Kidney (tissue), 22 donors: ENCODE measurements at places on chromosomes 7 and 10.

DNA sequence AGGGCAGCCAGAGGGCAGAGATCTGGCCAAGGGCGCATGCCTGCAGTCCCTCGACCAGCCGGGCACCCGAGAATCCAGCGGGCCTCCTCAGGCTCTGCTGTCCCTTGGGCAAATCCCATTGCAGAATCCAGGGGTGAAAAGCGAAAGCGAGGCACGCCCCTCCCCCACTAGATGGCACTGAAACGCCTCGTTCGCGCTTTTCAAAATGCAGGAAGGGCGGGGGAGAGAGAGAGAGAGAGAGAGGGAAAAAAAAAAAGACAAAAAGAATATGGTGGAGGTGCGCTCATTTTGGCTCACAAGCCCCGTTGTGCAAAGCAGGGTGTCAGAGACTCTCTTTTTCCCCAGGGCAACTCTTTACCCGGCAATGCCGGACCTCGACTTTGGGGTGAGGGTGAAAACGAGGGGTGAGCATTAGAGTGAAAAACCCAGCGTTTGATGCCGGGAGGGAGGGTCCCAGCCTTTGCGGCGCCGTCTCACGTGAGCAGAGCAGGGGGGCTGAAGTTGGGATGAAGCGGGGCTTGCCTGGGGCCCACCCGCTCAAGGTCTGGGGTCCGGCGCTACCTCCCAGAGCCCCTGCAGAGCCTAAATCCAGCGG lies 2.5 kb upstream of the TMEM178B start:
- H3K27ac ChIP-seq: no peak overlapping the region
- H3K27me3 ChIP-seq: peaks cover 33% of the 10 kb centered on the region
- H3K4me3 ChIP-seq: peak overlapping the region; percentile 57
- H3K4me1 ChIP-seq: no peaks in the 10 kb centered on the region

- H3K4me3 ChIP-seq: peak overlapping the region; percentile 53
- no peak for DNase-seq
- no peaks in the 10 kb centered on the region for H3K36me3 ChIP-seq
- no peaks in the 10 kb centered on the region for H3K27me3 ChIP-seq
These were observed 1.8 kb upstream of the PFKFB3 start for GRCh38 chr10:6200734-6201515.

DNA sequence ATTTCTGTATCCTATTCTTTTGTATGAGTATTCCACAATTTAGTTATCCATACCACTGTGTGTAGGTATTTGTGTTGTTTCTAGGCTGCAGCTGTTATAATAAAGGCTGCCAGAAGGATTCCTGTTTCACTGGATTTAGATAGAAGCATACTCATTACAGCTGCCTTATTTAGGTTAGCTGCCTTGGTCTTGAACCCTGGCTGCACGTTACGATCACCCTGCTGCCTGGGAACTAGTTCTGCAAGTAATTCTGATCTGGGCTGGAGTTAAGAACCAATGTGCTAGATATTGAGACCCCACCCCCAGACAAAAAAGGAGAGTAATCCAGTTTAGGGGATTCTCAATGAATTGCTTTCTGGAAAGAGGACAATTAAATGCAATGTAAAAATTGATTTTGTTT lies 43.1 kb downstream of the CCDC71L start:
- no peak for DNase-seq
- no peaks in the 10 kb centered on the region for H3K27me3 ChIP-seq
- H3K4me1 ChIP-seq: no peaks in the 10 kb centered on the region
- H3K4me3 ChIP-seq: no peak overlapping the region
- H3K36me3 ChIP-seq: no peaks in the 10 kb centered on the region

- H3K27ac ChIP-seq: peak overlapping the region; percentile 100
- no peaks in the 10 kb centered on the region for H3K27me3 ChIP-seq
- H3K4me3 ChIP-seq: peak overlapping the region; percentile 94
- DNase-seq: no peak
- H3K4me1 ChIP-seq: peaks cover 2% of the 10 kb centered on the region
These were observed 526 bp downstream of the ZNF248 start for GRCh38 chr10:37856881-37857286.
